ENCODE measurements at places on chromosomes 4 and X.

DNA sequence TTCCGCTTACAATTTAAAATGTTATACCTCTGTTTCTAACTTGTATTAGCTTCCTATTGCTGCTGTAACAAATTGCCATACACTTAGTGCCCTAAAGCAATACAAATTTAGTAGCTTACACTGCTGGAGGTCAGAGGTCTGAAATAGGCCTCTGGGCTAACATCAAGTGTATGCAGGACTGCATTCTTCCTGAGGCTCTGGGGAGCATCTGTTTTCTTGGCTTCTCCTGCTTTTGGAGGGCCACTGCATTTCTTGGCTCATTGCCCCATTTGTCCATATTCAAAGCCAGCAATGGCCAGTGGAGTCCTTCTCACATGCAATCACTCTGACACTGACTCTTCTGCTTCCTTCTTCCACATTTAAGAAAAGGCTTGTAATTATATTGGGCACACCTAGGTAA is 639.8 kb upstream of the INTU start:
- DNase-seq, result no peak

GRCh38 chrX:120476714-120477113 is 7.6 kb upstream of the LAMP2 start:
- no peak for DNase-seq

- no peak for DNase-seq
Measured at GRCh38 chrX:110055616-110056015, 52.7 kb downstream of the TMEM164 start.

DNA sequence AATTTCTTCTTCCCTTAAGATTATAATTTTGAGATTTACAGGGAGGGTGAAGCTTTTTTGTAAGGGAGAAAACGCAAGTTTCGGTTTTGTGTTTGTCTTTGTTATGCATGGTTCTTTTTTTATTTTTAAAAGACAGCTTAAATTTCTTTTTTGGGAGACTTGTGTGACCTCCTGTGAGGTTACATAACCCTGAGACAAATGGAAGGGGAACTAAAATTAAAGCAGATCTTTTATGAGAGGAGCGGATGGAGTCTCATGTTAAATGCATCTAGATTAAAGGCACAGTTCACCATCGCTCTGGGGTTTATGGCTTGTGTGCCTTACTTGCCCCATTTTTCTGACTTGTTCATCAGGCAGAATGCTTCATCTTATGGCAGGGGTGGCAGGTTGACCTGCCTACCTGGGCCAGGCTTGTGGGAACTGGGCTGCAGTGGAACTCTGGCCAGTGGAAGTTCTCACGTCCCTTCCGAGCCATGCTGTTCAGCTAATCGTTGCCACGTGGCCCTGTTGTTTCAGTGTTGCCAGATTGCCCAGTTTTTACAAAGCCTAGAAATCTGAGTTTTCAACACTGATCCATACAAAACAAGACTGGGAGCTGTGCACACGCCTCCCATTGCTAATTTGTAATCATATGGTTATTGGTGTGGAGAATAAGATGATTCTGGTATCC is 291.8 kb downstream of the ARHGAP10 start:
- no peak for DNase-seq

DNA sequence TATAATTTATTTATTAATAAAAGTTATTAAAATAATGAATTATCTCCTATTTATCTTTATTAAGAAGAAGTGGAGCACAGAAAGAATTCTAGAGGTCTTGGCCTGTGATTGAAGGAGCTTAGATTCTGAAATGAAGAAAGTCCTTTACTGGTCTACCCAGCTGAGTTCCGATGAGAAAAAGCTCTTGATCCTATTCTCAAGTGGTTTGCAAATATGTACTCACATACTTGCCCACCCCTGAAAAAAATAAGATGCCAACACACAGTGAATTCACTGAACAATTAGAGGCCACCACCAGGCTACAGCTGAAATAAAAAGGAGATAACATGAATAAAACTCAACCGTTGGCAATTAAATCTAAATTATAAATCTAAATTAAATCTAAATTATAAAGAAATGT is 253.4 kb downstream of the MAPK10 start:
- no peak for DNase-seq

DNA sequence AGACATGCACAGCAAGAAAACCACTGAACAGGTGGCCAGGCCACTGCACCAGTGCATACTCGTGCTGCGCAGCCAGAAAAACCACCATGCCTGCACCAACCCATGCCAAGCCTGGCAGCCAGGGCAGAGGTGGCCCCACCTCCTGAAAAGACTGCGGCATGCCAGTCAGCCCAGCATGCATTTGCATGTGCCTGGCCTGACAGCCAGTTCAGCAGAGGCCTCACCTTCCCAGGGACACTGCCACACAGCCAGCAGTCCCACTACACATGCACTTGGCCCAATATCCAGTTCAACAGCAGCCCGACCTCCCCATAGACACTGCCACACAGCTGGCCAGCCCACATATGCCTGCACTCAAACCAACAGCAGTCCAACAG is 43.5 kb upstream of the DDX60 start:
- no peak for DNase-seq

- no peak for DNase-seq
Measured at GRCh38 chrX:79065696-79066095, 78.8 kb upstream of the GPR174 start.

DNA sequence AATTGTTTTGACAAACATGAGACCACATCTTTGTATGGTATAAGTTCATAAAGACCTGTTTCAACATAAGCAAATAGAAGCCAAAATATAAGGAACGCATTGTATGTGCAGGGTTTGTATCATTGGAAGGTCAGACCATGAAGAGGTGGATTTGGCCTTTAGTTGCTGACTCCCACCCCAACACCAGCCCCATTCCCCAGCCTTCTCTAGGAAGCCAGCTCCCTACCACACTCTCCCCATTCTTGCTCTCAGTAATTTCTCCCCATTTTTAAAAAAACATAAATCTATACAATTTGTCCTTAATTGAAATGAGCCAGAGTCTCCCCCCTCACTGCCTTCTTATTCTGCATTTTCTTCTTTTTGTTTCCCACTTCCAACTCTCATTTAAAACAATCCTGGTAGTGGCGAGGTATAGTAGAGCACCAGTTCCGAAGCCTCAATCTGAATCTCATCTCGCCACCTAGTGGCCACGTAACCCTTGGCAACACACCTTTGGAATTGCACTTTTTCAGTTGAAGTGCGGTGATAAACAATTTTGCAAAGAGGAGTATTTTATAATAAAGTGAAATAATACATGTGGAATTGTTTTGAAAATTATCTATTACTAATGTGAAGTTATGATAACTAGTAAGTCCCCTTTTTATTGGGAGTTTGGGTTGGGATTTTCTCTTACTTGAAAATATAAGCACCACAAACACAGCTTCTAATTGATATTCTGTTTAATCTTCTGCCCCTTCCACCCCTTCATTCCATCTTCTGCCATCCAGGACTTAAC is 126.6 kb downstream of the ASB9 start:
- peak; percentile 65 for DNase-seq

DNA sequence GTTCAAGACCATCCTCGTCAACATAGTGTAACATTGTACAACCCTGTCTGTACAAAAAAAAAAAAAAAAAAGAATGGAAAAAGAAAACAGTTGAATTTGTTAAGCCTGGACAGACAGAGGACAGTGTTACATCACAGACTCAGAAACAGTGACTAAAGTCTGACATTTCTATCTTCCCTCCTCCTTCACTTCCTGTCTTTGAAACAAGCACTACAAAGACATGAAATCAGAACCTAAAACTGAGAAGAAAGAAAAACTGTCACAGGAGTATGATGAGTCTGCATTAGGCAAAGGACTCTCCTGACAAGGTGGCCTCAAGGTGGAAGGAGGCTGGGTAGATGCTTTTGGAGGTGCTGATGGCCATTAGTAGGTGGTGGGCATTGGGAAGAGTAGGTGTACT is 126.7 kb downstream of the RBM47 start:
- no peak for DNase-seq

DNA sequence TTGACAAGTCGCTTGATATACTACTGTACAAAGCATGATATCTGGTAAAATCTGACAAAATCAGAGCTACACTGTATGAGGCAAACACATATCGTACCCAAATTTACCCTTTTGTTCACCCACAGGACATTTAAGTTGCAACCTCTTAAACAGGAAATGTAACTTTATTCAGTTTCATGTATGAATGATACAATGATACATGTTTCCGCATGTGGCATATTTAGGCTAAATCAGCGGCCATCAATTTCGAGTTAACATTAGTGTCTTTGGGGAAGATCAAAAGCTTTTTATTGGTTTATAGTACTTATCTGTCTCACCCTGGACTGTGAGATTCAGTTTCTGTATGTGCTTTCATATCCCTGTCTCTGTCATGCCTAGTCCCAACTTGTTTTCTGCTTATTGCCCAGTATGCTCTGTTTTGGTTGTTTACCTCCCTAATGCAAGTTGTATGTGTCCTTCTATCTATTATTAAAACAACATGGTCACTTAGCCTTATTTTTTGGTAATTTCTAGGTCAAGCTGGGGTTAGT is 97.3 kb upstream of the HPRT1 start:
- DNase-seq, result no peak

DNA sequence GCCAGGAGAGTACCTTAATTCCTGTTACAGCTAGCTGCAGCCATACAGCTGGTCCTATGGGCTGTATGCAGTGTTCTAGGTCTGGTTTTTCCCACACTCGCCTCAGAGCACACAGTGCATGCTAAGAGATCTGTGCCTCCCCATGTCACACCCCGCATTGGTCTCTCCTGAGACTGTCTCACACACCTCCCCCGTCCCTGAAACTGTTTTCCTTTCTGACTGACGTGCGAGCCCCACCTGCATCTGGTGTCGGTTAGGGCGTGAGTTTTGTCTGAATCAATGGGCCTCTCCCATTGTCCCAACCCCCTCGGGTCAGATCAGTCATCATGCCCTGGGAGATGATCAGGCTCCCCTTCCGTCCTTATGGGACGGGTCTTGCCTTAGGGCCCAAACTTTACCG is 3.4 kb upstream of the UGT8 start:
- DNase-seq, result no peak

DNA sequence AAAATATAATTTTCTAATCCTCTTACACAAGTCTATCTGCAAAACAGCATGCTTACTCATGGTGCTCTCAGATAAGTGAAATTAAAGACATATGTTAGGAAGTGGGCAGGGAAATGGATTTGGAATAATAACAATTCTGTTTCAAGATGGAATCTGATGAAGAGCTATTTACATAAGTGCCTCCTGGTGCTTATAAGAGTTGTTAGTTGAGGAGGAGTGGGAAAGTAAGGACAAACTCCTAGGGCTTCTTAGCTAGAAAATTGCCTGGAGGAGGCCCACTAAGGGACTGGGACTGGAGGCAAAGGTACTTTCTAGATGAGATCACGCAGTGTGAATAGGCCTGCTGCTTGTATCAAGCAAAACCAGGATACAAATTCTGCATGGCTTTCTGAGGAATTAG is 939.8 kb downstream of the GLUD2 start:
- no peak for DNase-seq

GRCh38 chrX:20947411-20947912 is 426.8 kb upstream of the CNKSR2 start:
- DNase-seq, result no peak
